Stimulated activated CD4-positive, alpha-beta T cell treated with anti-CD3 and anti-CD28 coated beads, Interleukin-2, amount 100 ng/mL, for 48 hours (primary cell): ENCODE measurements at places on chromosomes 3 and 15.

GRCh38 chr3:195388380-195388779 is 54.4 kb downstream of the ACAP2 start:
- no peak for DNase-seq

- no peak for DNase-seq
These were observed 56.3 kb upstream of the FSTL1 start for GRCh38 chr3:120506828-120507774.

GRCh38 chr3:70358978-70359580 is 46.6 kb upstream of the MDFIC2 start:
- DNase-seq = no peak

DNA sequence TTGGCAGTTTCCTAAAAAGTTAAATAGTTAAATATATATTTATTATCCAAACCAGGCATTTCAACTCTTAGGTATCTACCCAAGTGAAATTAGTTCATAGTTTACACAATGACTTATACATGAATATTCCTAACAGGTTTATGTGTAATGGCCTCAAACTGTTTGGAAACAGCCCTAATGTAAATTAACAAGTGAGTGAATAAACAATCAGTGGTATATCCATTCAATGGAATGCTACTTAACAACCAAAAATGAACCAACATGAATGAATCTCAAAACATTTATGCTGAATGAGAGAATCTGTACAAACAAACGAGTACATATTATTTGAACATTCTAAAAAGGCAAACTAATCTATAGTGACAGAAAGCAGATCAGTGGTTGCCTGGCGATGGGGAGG is 33.5 kb downstream of the PRTG start:
- no peak for DNase-seq

GRCh38 chr15:40928821-40929659 is at the start of gene DLL4:
TSS of gene DLL4 (plus strand) at chr15:40929340. CDS start at chr15:40929669, 329 bp downstream.
- DNase-seq = no peak

- DNase-seq = no peak
These were observed 113.3 kb upstream of the RORA start for GRCh38 chr15:61342390-61342789.

DNA sequence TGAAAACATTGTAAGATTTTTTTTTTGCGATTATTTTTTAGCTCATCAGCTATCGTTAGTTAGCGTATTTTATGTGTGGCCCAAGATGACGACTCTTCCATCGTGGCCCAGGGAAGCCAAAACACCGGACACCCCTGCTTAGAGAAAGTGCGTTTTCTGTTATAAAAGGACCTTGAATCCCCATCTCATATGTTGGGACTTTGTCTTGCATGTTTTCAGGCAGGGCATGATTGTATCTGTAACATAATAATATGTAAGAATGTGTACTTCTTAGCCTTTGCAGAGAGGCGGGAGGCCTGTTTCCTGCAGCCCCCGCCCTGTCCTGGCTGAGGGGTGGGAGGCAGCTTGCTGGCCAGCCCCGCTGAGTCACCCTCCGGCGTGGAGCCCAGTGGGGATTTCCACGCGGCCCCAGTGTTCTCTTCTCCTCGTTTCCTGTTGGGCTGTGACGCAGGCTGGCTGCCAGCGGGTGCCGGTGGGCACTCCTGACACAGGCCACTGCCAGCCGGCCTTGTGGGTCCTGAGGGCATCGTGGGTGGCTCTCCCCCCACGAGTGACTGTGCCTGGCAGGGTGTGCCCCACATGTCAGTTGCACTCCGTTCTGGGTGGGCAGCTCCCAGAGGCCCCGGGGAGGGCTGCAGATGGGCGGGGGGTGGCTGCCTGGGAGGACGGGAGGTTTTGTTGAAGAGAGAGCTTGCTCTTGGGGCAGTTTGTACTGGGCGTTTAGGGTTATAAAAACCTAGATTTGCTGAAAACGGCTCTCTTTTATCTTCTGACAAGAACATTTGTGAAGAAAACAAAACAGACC is 55.6 kb downstream of the SMAD3 start:
- peak; percentile 70 for DNase-seq

GRCh38 chr3:154152741-154153140 is 31.6 kb downstream of the ARHGEF26 start:
- DNase-seq = no peak

GRCh38 chr3:144529566-144529965 is 557.9 kb downstream of the DIPK2A start:
- no peak for DNase-seq

- DNase-seq = no peak
These were observed 80.8 kb downstream of the SMAD3 start for GRCh38 chr15:67146234-67146633.

GRCh38 chr15:70761046-70761445 is 2.3 kb downstream of the UACA start:
- no peak for DNase-seq

DNA sequence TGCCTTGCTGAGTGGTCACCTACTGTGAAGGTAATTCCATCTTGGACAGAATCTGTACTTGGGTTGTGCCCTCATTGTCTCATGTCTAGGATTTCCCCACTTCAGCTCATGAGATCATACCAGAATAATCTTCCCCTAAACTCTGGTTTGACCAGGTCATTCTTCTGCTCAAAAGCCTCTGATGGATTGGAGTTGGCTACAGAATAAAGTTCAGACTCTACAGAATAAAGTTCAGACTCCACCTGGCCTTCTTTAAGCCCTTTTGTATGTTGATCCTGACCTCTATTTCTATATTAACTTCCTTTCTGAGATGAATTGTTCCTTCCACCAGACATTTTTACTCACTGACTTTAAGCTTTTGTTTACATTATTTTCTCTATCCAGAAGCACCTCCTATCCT is 6.4 kb upstream of the GLCE start:
- DNase-seq = no peak

GRCh38 chr15:80234883-80235282 is 17.1 kb downstream of the CTXND1 start:
- peak; percentile 44 for DNase-seq

- peak; percentile 28 for DNase-seq
These were observed 57.6 kb upstream of the SLC6A11 start for GRCh38 chr3:10758304-10759037.

- no peak for DNase-seq
These were observed 62.5 kb downstream of the WHAMM start for GRCh38 chr15:82871832-82872484.

- DNase-seq = no peak
These were observed 118.8 kb upstream of the AZI2 start for GRCh38 chr3:28467414-28467813.

GRCh38 chr15:86162641-86163040 is 83.0 kb downstream of the AGBL1 start:
- DNase-seq = no peak

DNA sequence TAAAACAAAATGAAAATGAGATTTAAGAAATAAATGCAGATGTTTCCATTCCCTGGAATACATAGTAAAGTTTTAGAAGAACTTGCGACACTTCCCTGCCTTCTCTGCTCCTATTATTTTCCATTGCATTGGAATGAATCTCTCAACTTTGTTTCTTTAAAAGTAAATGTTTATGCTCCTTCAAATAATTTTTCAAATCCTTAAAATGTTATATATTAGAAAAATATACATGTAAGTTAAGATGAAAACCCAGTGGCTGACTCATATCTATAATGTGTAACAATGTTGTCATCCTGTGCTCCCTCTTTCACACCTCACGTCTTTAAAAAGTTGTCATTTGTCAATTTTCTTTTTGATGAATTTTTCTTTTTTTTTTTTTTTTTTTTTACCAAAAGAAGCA is 3.6 kb downstream of the RBMS3 start:
- no peak for DNase-seq

- DNase-seq = no peak
These were observed 201.6 kb downstream of the PDZRN3 start for GRCh38 chr3:73423116-73423515.

- no peak for DNase-seq
These were observed 747 bp downstream of the SORD start for GRCh38 chr15:45023659-45024225.

GRCh38 chr15:38362355-38362754 is 91.6 kb upstream of the FAM98B start:
- no peak for DNase-seq

DNA sequence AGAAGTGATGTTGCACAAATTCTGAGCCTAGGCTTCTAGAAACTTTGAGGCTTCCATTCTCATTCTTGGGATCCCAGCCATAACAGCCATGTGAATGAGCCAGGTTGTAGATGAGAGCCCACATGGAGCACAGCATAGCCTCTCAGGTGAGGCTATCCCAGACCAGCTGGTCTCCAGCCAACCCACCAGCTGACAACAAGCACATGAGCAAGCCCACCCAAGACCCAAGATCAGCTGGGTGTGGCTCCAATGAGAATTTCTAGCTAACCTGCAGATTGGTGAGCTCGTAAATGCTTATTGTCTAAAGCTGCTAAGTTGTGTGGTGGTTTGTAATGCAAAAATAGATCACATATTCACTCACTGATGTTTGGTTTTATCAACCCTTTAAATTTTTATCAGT is 14.4 kb downstream of the KY start:
- DNase-seq = no peak

- peak; percentile 18 for DNase-seq
These were observed 80.6 kb downstream of the ULK4 start for GRCh38 chr3:41881233-41881821.

GRCh38 chr15:79035111-79035601 is 55.4 kb downstream of the RASGRF1 start:
- DNase-seq = no peak

DNA sequence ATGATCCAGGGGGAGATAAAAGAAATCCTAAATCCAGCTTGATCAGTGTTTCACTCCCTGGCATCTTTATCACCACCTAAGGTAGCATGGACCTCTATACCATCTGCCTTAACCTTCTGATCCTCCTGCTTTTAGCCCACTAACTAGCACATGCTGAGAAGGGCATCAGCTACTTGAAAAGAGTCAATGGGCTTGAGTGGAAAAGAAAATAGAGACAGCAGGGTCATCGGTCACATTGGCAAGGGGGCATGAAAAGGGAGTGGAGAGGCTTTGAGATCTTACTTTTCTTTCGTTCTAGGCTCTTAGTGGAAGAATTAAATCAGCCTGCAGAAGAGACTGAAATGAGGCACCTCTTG is 239 bp upstream of the ZFYVE19 start:
- DNase-seq = no peak

- no peak for DNase-seq
These were observed 56.3 kb downstream of the TNFAIP8L3 start for GRCh38 chr15:51038162-51038973.

- no peak for DNase-seq
These were observed 24.8 kb downstream of the CACNA1D start for GRCh38 chr3:53519065-53519709.

GRCh38 chr15:34682674-34683073 is 72.1 kb downstream of the GJD2 start:
- no peak for DNase-seq

DNA sequence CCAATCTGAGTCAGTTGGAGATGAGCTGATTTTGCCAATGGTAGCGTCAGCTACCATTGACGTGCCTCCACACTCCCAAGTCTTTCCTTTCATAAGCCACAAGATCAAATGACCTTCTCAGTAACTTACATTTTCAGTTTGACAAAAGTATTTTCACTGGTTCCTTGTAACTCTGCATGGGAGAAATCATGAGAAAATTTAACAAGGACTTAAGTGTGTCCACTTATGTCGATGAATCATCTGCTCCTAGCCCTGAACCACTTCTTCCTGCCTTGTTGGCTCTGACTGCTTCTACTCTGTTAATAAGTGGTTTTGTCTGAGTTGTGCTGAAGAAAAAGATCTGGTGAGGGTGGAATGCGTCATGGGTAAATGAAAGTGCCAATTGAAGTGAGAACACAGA is 101.2 kb downstream of the NFKBIZ start:
- no peak for DNase-seq

DNA sequence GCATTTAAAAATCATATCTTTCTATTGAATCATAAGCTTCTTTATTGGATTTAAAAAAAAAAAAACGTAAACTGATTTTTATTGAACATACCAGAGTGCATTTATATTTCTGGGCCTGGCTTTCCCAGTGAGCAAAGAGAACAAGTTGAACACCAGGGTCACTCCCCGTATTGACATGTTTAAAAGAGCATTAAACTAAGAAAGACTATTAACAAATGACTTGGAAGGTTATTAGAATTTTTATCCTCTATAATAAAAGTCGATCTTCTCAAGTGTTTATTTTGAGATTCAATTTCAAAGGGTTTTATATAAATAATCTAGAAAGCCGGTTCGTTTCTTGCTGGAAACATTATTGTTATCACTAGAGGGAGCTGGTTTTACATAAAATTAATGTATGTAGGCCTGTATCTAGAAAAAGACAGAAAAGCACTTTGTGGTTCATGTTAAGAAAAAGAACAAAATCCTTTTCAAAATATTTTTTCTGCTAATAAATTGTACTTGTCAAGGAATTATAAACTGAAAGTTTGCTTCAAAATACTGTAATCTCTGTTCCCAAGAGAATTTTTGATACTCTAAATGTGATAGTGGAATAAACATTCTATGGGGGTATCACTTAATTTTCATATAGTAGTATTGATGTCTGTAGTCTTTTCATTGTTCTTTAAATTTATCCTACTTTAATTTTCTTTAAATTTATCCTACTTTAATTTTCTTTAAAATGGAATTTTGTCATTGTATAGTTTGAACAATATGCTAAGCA is 321.8 kb upstream of the MME start:
- no peak for DNase-seq
